Esophagus mucosa (tissue), 1 donor: ENCODE measurements at places on chromosomes 3 and 15.

- no peak for ATAC-seq
Measured at GRCh38 chr3:131282379-131282778, 99.2 kb upstream of the NUDT16 start.

DNA sequence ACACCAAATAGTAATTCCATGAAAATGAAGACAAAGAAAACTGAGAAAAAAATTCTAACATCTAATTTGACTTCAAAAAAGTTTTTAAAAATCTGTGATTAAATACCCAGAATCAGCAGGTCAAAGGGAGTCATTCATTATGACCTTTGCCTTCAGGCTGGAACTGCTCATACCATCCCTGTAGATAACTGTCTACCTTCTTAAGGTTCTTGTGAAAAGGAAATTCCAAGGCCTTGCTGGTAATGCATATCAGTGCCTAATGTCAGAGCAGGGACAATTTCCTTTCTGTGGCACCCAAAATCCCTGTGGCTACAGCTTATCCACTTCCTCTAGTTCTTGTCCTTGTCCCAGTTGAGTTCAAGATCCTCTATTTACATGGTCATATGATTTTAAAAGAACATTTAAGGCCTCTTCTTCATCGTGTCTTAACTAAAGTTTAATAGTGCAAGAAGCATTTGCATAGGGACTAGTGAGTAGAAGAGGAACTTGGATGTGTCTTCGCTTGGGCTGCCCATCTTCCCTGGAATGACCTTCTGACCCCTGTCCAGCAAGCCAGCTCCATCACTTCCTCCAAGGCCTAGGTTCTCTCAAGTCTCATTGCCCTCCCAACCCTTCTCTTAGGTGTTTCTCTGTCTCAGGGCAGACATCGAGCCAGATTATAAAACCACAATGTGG lies 8.7 kb upstream of the PLCL2 start:
- ATAC-seq, result no peak

DNA sequence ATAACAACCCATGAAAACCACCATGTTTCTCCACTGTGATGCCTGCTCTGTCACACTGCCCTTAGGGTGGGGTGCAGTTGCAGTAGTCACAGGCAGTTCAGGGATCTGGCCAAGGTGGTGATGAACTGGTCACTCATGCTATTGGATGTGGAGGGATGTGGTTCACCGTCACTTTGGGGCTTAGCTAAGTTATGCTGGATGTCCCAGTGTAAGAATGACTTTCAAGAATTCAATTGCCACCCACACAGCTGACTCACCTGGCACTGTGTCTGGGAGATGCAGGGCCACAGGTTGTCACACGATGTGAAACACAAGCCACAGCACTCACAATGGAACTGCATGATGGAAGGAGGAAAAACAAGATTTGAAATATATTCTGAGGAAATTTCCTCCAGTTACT lies 146.1 kb upstream of the CTNNB1 start:
- ATAC-seq, result no peak

DNA sequence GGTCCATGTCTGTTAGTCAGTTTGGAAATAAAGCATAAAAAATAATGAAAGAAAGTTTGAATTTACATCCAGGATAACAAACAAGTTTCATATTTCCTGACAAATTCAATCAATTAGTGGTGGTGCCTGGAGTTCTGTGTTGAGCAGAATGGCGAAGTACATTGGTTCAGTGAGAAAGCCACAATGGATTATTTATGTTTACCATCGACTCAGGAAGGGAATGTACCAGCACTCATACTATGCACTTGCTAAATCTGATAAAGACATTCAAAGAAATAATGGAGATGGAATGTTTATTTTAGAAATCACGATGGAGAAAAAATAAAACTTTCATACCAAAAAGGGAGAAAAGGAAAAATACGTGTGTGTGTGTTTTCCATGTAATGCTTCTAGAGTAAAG lies 45.3 kb upstream of the MME start:
- ATAC-seq, result no peak

GRCh38 chr3:26015752-26016151 lies 225.9 kb downstream of the OXSM start:
- ATAC-seq, result no peak

DNA sequence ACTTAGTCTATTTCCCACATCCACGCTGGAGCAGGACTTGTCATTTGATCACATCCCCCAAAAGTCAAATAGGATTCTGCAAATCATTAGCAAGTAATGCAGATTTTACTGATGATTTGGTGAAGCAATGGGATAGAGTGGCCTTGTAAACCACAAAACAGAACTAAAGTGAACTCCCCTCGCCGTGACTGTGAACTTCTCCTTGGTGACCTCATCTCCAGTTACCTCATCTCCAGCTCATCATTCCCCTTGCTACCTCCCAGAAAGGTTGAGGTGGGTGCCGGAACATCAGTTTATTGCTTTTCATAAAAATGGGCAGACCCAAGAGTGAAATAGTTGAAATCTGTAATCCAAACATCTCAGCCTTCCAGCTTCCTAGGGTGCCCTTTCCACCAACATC lies 36.7 kb upstream of the ADPGK start:
- ATAC-seq, result no peak

DNA sequence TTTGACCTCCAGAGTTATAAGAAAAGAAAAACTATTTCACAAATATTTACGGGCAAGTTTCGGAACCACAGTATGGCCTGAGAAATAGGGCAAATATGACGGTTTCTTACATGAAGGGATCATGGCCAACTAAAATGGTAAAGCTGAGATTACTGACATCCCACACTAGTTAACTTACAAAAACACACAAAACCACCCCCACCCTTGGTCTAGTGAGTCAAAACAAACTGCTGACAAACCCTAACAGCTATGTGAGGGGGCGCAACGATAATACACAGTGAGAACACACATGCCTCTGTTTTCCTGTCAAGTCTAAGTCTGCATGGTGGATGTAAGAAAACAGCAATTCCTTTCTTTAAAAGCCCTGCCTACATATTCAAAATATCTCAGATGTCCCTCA lies 32.3 kb downstream of the CBLB start:
- no peak for ATAC-seq

DNA sequence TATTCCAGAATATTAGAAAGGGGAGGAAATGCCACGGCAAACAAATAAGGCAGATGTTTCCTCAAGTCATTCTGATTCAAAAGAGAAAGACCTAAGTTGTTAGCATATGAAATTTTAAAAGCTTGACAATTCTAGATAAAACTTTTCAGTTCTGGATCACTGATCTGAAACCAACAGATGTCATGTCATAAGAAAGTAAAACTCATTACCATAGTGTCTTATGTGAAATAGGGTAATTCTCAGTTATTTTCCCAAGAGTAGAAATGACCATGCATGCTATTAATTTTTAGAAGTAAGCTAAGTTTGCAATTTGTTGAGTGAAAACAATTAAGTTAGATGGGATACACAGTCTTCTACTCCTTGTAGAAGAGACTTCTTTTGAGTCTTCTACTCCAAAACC lies 630.3 kb downstream of the NAALADL2 start:
- ATAC-seq, result no peak

GRCh38 chr3:160703974-160704373 lies 27.0 kb downstream of the ARL14 start:
- no peak for ATAC-seq

DNA sequence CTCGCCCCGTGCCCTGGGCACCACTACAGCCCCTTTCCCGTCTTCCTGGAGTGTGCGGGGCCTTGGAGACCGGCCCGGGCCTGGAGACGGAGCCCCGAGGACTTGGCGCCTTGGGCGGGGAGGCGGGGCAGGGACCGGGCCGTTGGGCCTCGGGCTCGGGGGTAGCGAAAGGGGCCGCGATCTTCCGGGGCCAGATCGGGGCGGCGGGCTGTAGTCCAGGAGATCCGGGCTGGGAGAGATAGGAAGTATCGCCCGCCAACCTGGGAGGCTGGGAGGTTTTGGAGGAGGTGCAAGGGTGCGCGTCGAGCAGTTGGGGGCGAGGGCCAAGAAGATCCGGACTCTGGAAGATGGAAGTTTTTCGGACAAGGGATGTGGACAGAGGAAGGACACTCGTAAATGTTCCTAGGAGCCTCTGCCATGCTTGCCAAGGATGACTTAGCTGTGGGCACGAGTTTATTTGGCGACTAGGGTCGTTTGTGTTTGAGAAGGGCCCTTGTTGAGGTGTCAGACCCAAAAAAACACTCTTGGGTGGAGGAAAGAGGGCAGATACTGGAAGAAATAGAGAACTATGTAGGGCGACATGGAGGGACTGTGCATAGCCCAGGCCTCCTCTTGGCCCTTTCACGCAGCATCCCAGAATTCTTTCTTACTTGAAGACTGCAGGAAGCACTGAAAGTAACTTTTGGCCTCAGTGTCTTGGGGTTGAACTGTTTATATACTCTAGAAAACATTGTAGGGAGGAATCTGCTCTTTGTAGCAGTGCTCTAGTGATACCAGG lies 712 bp downstream of the RTF1 start:
- peak; percentile 57 for ATAC-seq

DNA sequence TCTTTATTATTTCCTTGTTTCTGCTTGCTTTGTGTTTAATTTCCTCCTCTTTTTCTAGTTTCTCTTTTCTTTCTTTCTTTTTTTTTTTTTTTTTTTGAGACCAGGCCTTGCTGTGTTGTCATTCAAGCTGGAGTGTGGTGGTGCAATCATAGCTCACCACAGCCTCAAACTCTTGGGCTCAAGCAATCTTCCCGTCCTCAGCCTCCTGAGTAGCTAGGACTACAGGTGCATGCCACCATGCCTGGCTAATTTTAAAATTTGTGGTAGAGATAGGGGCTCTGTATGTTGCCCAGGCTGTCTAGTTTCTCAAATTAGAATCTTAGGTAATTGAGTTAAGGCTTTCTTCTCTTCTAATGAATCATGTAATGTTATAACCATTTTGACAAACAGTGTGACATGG lies 22.4 kb downstream of the SLMAP start:
- ATAC-seq, result no peak

- peak; percentile 64 for ATAC-seq
Measured at GRCh38 chr15:94844538-94845389, 613.4 kb downstream of the MCTP2 start.
